ENCODE measurements at places on chromosomes 11 and 22.

DNA sequence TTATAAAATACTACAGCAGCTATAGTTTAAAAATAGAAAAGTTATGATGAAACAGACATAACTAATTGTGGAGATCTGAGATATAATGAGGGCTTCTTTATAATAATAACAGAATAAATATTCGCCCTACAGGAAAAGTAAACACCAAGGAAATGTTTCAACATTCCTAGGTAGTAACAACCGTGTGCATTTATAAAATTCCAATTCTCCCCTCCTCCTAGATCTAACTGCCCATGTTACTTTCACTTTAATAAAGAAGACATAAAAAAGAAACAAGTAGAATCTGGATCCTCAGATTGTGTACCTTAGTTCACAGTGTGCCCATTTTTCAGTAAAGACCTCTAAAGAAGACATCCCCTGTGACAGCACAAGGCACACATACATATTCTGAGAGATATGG, 57.8 kb upstream of the MN1 start:
- DNase-seq: no peak

- no peak for DNase-seq
Observed at GRCh38 chr11:36333897-36334296, 37.8 kb downstream of the PRR5L start.

- DNase-seq: no peak
Observed at GRCh38 chr11:49208006-49208721, at the start of gene FOLH1. Gene FOLH1, minus strand, starts transcription at chr11:49208602. Its CDS starts 193 bp downstream, at chr11:49208409.

DNA sequence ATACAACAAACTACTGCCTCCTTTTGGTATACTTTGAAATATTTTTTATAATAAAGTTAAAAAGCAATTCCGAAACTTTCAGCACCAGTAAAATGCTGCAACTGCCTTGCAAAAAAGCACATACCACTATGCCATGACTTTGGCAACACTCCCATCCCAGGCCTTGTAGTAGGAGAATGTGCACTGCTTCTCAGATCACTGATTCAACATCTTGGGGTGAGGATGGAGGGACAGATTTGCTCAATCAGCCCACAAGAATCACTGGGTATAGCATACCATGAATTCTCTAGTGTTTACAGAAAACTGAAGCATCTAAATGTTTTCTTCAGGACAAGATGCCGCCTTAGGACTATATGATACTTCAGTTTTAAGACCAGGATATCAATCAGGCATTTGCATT, 14.9 kb downstream of the EIF4ENIF1 start:
- no peak for DNase-seq

- peak; percentile 42 for DNase-seq
Observed at GRCh38 chr11:34356913-34357700, 703 bp downstream of the ABTB2 start.
